Activated T-helper 1 cell treated with anti-CD3 and anti-CD28 coated beads, Interleukin-12 subunit alpha, Interleukin-12 subunit beta, Interleukin-2, Interleukin-4 antibody, amounts not matched to agents 30 ng/mL and 10 ng/mL and 1 ng/mL, durations not matched to agents 14 hours and 24 hours and 36 hours (primary cell): ENCODE measurements at places on chromosomes 1 and 21. TPM values are rescaled to one million over a fixed set of nuclear protein-coding genes. Genes with fewer than 3 reads are reported as not detected.

GRCh38 chr1:11052839-11053757 lies 6.1 kb upstream of the MASP2 start:
- no peak for DNase-seq

Gene OR2T4
- not detected in 2 replicates for total RNA-seq

Gene UMODL1
- total RNA-seq: not detected in 2 replicates

Gene GRIK1
- total RNA-seq: not detected in 2 replicates
